Pericardium fibroblast (primary cell): ENCODE measurements at places on chromosomes 6 and 20. TPM values are rescaled to one million over a fixed set of nuclear protein-coding genes. Genes with fewer than 3 reads are reported as not detected.

The PKHD1 gene
- under 0.01 TPM in 1 of 2 replicates, not detected in the other for total RNA-seq

The TCF15 gene
- under 0.01 TPM in 1 of 2 replicates, not detected in the other for total RNA-seq

The RAET1L gene
- not detected in 2 replicates for total RNA-seq

The TMX4 gene
- total RNA-seq: 16.1 and 22.0 TPM in 2 replicates

The ENPP4 gene
- total RNA-seq: 1.3 and 1.4 TPM in 2 replicates

The CCHCR1 gene
- total RNA-seq: 9.2 and 12.5 TPM in 2 replicates

The SPATA25 gene
- total RNA-seq: 1.0 and 1.6 TPM in 2 replicates

The MPIG6B gene
- total RNA-seq: not detected in 2 replicates

The TCF19 gene
- total RNA-seq: 2.7 and 5.0 TPM in 2 replicates

The TBXT gene
- not detected in 2 replicates for total RNA-seq

The OSTM1 gene
- total RNA-seq: 26.4 and 35.6 TPM in 2 replicates
